GM04504 (cell line): ENCODE measurements at places on chromosomes 5 and 9.

DNA sequence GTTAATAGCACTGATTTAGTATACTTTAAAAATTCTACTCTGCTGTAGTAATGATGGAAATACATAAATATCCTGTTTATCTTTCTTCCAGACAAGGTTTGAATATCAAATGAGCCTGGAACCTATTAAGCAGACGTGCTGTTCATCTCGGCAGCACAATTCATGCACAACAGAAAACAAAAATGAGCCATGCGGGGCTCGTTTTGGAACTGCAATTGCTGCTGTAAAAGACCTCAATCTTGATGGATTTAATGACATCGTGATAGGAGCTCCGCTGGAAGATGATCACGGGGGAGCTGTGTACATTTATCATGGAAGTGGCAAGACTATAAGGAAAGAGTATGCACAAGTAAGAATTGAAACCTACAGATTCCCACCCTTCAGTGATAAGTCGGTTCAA is 79.1 kb upstream of the ITGA2 start:
- DNase-seq: no peak

GRCh38 chr5:44807269-44807668 is 1.5 kb upstream of the MRPS30 start:
- no peak for DNase-seq

DNA sequence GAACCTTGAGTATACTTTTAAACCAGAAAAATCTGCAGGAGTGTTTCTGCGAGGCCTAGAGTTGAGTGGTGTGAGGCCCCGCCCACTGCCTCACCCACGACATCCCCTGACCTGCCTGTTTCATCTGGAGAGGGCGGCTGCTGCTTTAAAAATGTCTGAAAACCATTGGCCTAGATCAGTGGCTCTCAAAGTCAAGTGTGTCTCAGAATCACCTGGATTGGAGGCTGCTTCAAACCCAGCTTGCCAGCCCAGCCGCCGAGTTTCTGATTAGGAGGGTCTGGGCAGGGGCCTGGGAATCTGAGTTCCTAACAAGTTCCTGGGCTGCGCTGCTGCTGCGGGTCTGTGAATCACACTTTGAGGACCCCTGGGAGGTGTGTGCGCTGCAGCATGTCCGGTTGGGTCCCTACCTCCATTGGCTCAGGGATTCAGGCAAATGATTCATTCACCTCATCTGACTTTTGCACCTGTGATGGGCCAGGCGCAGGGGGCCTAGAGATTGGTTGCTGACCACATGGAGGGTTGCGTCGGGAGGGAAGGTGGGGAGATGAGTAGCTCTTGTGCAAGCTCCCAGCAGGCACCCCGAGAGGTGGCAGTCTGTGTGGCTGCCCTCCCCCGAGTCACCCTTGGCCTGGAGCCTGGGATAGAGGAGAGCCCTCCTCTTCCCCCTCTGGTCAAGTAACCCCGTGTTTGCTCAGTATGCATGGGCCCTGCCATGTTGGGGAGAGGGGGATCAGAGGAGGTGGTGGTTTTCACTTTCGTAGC is 27.6 kb upstream of the HMCN2 start:
- DNase-seq: no peak

DNA sequence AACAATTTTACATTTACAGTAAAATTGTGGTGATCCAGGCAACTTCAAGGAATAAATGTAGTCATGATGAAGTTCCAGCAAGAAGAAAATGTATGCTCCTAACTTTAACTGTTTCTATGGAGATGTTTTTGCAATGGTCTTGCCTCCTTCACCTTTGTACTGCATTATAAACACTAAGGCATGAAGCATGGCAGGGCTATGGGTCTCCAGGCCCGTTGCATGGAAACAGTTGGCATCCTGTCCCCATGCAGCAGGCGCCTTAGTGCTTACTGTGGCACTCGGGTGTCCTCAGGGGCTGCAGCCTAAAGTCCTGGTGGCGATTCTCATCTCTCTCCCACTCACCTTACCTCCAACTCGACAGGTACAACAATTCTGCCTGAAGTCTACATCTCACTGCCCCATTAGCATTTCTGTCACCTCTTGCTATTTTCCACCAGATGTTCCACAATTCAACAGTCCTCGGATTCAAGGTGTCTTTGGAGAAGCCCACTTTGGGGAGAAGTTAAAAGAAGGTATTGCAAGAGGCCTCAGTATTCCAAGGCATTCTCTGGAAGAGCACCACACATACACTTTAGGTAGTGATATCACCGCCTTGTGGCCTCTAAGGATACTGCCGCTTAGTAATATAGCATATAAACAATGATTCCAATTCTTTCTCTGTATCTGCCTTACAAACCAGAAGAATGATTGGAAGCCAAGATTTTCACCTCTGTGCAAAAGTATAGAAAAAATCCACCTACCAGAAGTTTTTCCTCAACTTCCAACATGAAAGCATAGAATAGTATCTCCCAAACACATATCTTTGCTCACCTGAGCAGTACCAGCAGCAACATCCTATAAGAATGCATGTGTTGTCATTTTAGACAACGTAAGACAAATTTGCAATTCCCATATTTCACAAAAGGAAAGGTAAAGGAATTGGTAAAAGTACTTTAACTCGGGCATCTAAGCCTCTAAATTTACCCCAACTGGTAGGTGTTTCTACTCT is 5.1 kb downstream of the LIFR start:
- DNase-seq: no peak

- no peak for DNase-seq
These were observed 56.7 kb upstream of the NXNL2 start for GRCh38 chr9:88478246-88478645.

GRCh38 chr9:134491856-134492255 is 149.7 kb upstream of the COL5A1 start:
- DNase-seq: no peak

DNA sequence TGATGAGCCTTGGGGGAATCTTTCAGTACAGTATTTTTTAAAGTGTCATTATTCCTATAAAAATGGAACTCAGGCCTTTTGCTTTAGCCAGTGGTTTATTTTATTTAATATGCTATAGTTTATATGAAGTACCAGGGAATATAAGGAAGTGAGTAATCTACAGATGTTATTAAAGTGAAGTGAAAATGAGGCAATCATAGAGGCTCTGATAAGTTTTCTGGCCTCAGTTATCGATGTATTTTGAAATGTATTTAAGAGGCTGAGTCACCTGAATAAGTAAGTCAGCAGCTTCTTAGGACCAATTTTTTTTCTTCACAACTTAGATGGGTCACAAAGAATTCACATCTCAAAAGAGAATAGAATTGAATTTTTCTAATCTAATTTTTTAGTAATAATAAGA is 829.0 kb downstream of the DNAH5 start:
- no peak for DNase-seq
